ENCODE measurements at places on chromosomes 4 and X. TPM values are rescaled to one million over a fixed set of nuclear protein-coding genes. Genes with fewer than 3 reads are reported as not detected.

Gene MBNL3
- 1.3 TPM for total RNA-seq

Gene DACH2
- total RNA-seq = not detected

Gene ARHGAP10
- total RNA-seq = 28.2 TPM

Gene CSAG3
- not detected for total RNA-seq

Gene PALLD
- total RNA-seq = 175 TPM

Gene PI4K2B
- 22.8 TPM for total RNA-seq

Gene FATE1
- not detected for total RNA-seq

Gene PCDH18
- 119 TPM for total RNA-seq

Gene WDR17
- total RNA-seq = 0.76 TPM

Gene PNPLA4
- 8.6 TPM for total RNA-seq

Data from smooth muscle cell of the pulmonary artery (primary cell).